Endothelial cell of umbilical vein (primary cell): ENCODE measurements at places on chromosomes 11 and 22.

DNA sequence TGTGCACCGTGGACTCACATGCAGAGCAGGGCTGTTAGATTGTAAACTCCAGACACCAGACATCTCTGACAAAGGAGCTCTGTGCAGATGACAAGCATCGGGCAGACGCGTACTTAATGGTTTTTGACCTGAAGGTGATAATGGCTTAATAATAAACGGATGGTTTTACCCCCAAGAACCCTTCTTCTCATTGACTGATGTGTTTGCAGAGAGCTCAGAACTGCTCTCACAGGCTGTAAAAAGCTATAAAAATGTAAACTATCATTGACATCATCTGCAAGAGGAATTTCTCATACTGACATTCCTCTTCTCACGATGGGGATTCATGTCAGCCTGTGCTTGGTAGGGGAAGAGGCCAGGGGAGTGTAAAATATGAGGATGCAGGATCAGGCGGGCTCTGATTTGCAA, 8.6 kb upstream of the ARHGAP8 start:
- DNase-seq = no peak

- peak; percentile 27 for DNase-seq
These were observed 760 bp downstream of the ZNRF3 start for GRCh38 chr22:28883917-28884746.

GRCh38 chr11:128854841-128855240, 12.3 kb downstream of the KCNJ1 start:
- no peak for DNase-seq

- no peak for DNase-seq
These were observed 40.2 kb upstream of the MTNR1B start for GRCh38 chr11:92929246-92929645.

- DNase-seq = no peak
These were observed 8.1 kb upstream of the PANX2 start for GRCh38 chr22:50162391-50162956.

DNA sequence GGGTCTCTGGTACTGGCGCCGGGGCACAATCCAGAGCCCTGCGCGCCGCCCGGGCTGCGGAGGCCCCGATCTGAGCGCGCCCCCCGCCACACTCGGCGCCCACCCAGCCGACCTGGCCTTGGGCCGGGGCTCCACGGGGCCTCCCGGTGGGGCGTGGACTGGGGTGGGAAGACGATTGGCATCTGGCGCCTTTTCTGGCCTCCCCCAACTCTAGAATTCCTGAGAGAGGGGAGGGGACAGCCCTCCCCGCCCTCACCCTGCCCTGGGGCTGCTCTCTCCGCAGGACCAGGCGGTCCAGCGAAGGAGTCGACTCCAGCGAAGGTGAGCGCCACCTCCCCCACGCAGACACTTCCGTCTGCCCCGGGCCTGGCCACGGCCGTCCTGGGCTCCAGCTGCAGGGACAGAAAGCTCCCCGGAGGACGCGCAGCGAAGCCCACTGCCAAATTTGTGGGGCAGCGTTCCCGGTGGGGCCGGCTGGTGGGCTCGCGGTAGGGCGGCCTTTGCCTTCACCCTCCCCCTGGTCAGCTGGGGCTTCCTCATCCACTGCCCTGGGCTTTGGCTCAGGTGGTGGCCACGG, 593 bp downstream of the SSH3 start:
- DNase-seq = no peak

GRCh38 chr11:134856056-134856971, 444.3 kb upstream of the B3GAT1 start:
- DNase-seq = no peak

GRCh38 chr22:34669001-34669400, 397.0 kb upstream of the ISX start:
- DNase-seq = no peak

DNA sequence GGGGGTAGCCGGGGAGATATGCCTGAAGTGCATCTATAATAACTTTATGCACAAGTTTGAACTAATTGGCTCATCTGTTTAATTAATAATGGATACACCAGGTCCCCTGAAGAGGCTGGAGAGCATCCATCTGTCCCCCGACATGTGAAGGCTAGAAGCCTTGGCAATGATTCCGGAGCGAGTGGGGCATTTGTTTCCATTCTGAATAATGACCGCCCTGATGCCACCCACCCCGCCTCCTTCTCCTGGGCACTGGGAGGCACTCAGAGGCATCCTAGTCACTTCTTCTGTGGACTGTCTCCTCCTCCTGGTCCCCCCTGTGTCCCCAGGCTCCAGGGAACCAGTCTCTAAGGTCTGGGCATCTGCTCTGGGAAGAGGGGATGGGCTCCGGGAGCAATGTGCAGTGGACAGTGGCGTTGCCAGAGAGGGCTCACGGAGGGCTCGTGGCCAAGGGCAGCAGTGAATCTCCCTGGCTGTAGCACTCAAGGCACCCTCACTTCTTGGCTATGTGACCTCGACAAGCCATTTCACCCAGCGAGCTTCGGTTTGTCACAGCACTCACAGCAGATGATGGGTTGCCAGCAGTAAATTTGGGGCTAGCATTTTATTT, 64.7 kb downstream of the TSPAN18 start:
- DNase-seq = no peak

GRCh38 chr11:114890038-114890437, 211.7 kb downstream of the NXPE2 start:
- no peak for DNase-seq

DNA sequence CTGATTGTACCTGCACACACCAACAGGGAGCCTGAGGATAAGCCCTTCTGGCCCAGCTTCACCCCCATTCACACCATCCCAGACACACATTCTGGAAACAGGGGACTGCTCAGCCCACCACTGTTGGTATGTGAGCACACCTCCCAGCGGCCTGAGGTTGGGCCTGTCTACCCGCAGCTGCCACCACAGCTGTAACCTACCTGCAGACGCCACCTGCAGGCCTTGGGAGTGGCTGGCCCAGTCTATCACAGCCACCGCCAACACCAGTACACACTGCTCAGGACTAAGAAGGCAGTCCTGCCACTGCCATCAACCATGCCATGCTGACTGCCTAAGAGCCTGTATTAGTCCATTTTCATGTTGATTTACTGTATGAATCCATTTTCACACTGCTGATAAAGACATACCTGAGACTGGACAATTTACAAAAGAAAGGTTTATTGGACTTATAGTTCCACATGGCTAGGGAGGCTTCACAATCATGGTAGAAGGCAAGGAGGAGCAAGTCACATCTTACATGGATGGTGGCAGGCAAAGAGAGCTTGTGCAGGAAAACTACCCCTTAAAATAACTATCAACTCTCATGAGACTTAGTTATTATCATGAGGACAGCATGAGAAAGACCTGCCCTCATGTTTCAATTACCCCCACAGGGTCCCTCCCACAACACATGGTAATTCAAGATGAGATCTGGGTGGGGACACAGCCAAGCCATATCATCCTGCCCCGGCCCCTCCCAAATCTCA, 30.6 kb downstream of the RSF1 start:
- no peak for DNase-seq

- no peak for DNase-seq
These were observed 47.7 kb downstream of the TST start for GRCh38 chr22:36971341-36972125.

DNA sequence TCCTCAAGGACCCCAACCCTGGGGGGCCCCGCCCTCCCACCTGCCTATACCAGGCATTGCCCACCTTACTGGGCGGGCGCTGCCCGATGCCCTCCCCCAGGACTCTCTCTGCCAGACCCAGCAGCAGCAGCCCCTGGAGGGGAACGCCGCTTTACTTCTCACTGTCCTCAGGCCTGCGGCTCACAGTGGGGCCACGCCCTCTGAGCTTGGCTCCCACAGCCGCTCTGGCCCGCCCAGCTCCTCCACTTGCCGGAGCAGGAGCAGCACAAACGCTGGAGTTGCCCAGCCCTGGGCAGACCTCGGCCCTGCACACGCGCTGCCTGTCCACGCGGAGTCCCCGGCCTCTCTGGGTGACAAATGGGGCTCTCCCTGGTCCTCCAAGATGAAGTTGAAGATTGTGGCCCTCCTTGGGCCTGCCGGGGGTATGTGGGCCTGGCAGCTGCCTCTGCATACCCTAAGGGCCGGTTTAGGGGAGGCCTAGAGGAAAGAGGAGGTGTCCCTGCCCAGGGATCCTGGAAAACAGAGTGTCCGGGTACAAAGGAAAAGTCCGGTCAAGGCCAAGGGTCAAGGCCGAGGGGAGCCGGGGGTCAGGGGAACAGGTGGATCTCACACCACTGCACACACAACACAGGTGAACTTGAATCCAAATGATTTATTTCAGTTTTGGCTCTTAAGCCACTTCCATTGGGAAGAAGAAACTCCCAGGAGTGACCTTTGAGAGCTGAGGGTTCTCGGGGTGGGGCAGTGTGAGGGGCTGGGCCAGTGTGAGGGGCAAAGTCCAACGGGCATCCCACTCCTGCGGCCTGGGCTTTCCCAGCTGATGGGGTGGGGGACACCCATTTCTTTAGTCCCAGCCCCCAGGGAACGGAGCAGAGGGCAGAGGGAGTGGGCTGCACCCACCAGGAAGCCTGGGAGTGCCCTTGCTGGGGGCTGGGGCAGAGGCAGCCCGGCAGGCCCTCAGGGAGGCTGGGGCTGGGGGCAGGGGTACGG, 674 bp upstream of the BAIAP2L2 start:
- DNase-seq = no peak
